ENCODE measurements at places on chromosomes 16 and 17.

DNA sequence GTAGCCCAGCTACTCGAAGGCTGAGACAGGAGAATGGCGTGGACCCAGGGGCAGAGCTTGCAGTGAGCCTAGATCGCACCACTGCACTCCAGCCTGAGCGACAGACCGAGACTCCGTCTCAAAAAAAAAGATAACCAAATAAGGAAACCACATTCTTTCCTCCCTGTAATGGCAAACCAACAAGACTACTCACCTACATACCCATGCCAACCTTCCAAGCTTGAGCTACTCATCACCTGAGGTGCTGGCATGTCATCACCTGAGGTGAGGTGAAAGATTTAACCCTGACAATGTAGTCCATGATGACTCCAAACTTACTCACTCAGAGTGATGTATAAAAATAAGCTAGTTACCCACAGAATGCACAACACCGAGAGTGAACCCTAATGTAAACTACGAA, 85.2 kb downstream of the SMG6 start:
- no peak for DNase-seq

DNA sequence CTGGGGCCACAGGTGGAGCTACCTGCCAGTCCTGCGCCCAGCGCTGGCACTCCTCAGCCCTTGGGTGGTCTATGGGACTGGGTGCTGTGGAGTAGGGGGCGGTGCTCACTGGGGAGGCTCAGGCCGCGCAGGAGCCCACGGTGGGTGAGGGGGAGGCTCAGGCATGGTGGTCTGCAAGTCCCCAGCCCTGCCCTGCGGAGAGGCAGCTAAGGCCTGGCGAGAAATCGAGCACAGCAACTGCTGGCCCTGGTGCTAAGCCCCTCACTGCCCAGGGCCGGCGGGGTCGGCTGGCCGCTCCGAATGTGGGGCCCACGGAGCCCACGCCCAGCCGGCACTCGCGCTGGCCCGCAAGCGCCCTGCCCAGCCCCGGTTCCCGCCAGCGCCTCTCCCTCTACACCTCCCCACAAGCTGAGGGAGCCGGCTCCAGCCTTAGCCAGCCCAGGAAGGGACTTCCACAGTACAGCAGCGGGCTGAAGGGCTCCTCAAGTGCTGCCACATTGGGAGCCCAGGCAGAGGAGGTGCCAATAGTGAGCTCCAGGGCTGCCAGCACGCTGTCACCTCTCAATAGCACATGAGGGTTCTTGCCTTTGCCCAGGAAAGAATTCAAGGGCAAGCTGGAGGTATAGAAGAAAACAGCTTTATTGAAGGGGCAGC, 11.0 kb upstream of the EEF2KMT start:
- DNase-seq = no peak

GRCh38 chr17:27402943-27403342, 53.3 kb upstream of the KSR1 start:
- no peak for DNase-seq

DNA sequence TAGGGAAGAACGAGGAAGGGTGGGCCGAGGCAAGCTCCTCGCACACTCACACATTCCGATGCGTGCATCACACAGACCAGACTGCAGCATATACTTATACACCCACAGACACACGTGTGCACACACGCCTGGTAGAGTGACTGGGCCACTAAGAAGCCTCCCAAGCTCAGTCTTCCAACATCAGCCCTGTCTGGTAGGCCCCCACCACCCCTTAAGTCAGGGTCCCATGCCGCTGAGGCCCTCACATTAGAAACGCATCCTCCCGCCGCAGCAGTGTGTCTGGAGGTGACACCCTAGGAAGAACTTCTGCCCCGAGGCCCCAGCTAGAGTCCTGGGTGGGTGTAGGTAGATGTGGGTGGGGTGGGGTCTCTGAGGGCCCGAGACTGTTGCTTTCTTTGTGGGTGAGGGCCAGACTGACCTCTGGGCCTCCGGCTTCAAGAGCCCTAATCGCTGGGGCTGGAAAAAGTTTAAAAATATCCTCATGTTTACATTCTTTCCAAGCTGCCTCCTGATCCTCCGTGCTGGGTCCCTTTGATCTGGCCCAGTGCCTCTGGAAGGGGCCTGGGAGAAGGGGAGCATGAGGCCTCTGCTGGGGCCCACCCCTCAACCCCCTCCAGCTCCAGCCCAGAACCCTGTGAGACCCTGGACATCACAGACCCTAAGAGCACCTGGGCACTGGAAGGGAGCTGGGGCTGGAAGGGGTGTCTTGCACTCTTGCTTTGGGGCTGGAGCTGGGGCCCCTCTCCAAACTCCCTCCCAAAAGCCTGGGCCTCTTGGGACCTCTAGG, 13.6 kb downstream of the CDH16 start:
- DNase-seq = no peak

- no peak for DNase-seq
Measured at GRCh38 chr17:40545660-40546059, 19.6 kb downstream of the CCR7 start.

DNA sequence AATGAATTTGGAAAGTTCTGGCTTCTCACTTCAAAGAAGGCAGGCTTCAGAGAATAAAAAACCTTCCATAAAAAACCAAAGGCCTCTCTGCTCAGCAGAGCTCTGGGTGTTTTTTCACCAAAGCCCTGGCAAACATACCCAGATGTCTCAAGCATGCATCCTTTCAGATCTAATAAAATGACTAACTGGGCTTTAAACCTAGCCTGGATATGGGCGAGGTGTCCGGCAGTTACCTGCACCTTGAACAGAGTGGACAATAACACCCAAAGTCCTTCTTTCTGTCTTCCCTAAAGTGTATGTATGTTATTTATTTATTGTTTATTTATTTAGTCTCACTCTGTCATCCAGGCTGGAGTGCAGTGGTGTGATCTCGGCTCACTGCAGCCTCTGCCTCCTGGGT, 469.3 kb downstream of the XYLT1 start:
- no peak for DNase-seq

DNA sequence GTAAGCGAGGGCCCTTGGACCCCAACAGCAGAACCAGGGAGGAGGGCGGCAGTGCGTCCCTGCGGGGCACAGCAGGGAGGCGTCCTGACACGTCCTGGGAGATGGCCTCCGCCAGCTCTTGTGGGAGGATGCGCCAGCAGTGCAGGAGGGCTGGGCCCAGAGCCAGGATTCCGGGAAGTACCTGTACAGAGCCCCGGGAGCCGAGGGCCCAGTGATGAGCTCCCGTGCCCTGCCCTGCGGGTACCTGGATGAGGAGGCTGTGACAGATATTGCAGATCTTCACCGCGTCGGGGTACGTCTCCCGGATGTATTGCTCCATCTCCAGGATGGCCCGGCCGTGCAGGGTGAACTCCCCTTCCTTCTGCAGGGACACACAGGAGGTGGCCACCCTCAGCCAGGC, 23.1 kb downstream of the KDM8 start:
- DNase-seq = no peak

GRCh38 chr17:75571197-75571884, 16.3 kb upstream of the MYO15B start:
- DNase-seq = no peak

GRCh38 chr17:8914554-8914953, 47.1 kb upstream of the PIK3R6 start:
- DNase-seq = no peak

- no peak for DNase-seq
Measured at GRCh38 chr16:83098536-83098935, 471.8 kb downstream of the CDH13 start.

GRCh38 chr17:9192010-9192409, 170.7 kb downstream of the NTN1 start:
- DNase-seq = no peak

DNA sequence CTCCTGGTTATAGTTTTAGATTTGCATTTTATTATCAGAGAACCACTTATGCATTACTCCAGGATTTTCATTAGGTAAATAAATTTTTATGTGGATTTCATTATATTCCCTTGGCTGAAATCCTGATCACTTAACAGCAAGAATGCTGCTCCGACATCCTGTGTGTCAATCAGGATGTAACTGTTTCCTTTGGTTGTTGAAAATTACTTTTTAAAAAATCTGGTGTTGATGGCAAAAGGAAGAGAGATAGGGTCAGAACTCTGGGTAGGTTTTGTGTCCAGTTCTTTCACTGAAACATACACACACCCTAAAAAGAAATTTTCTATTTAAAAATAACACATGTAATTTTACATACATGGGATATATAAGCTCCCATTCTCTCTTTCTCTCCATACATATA, 30.9 kb downstream of the ZNF423 start:
- no peak for DNase-seq

All from C1 segment of cervical spinal cord (tissue), 14 donors.